Right lobe of liver (tissue), 6 donors: ENCODE measurements at places on chromosomes 2 and 18. TPM values are rescaled to one million over a fixed set of nuclear protein-coding genes. Genes with fewer than 3 reads are reported as not detected.

- H3K27ac ChIP-seq = no peak overlapping the region
- H3K4me1 ChIP-seq = no peaks in the 10 kb centered on the region
- H3K4me3 ChIP-seq = no peak overlapping the region
These were observed 22.3 kb downstream of the KIAA1328 start for GRCh38 chr18:36851202-36851590.

The POTEI gene
- not detected for total RNA-seq

GRCh38 chr2:109162999-109163398, 34.0 kb downstream of the SH3RF3 start:
- H3K36me3 ChIP-seq = no peaks in the 10 kb centered on the region
- no peak overlapping the region for H3K27ac ChIP-seq
- H3K4me1 ChIP-seq = no peaks in the 10 kb centered on the region
- H3K27me3 ChIP-seq = no peaks in the 10 kb centered on the region
- DNase-seq = no peak
- H3K4me3 ChIP-seq = no peak overlapping the region

DNA sequence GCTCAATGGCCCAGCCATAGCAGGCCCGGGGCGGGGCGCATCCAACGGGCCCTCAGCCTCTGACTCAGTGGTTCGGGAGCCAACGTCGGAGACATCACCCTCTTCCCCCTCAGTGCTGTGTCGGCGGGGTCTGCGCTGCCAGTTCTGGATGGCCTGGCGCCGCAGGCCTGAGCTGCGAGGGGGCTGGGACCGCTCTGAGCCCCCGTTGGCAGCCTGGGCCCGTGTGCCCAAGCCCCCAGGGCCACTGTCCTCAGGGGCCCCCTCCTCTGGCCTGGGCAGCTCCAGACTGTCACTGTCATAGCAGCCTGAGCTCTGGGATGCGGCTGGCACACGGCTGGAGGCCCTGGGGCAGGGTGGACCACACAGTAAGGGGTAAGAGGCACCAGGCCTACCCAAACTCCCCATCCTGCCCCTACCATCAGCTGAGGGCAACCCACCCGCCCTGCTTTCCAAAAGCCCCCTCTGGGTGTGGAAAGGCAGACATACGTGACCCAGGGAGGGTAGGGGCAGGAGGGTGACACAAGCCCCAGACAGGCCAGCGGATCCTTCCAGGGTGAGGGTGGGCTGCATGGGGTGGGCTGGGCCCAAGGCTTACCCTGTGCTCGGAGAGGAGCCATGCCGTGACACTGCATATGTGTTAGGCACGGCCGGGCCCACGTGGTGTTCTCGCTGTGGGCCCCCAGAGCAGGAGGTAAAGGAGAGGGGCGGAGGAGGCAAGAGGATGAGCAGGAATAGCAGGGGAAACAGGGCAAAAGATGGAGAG, 18.8 kb downstream of the FBXO41 start:
- H3K27ac ChIP-seq = no peak overlapping the region
- H3K4me3 ChIP-seq = no peak overlapping the region
- no peaks in the 10 kb centered on the region for H3K36me3 ChIP-seq
- H3K27me3 ChIP-seq = peaks cover 6% of the 10 kb centered on the region
- H3K4me1 ChIP-seq = peaks cover 6% of the 10 kb centered on the region

DNA sequence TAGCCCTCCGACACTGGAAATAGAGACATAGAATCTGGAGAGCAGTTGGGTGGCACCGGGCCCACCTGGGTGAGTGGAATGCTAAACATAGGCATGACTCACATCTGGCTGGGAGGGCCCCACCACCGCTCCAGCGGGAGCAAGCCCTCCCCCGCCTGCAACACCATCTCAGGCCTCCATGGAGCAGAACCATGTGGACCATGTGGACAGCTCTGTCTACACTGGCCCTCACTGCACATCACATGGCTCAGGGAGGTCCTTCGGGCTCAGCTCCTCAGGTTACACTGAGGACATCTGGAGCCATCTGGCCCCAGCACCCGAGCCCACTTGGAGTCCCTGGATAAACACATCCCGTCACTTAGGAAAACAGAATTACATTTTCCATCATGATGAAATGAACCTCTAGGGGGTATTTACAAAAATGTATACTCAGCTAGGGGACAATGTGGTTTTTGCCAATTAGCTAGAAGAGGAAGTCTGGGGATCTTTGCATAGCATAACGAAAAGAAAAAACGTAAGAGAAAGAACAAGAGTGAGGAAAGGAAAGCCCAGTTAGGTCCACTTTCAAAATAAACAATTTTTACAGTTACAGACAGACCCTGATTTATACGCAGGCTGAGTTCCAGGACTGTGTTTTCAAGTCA, 30.7 kb upstream of the MLPH start:
- H3K4me3 ChIP-seq = no peak overlapping the region
- no peaks in the 10 kb centered on the region for H3K27me3 ChIP-seq
- no peaks in the 10 kb centered on the region for H3K36me3 ChIP-seq
- H3K4me1 ChIP-seq = no peaks in the 10 kb centered on the region
- H3K27ac ChIP-seq = no peak overlapping the region
- no peak for DNase-seq

DNA sequence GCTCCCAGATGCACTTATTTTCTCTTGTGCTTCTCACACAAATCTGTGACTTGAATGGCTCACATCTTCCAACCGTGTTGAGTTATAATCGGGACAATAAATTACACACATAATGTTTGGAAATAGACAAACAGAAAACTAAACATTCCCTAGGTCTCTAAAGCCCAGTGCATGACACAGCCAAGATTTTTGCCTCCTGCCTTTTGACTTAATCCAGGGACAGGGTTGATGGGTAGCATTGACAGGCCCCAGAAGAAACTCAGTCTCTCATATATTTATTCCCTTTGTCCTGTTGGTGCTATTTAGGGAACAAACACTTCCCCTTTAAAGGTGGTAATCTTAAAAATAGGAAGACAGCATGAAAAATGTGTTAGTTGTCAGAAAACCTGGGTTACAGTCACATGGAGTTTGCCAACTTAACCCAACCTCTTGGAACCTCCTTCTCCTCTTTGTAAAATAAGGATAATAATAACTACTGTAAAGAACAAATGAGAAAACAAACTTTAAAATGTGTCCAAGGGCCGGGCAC, 24.0 kb upstream of the ARPC2 start:
- H3K27me3 ChIP-seq = no peaks in the 10 kb centered on the region
- H3K36me3 ChIP-seq = no peaks in the 10 kb centered on the region
- no peaks in the 10 kb centered on the region for H3K4me1 ChIP-seq
- H3K27ac ChIP-seq = no peak overlapping the region
- H3K4me3 ChIP-seq = no peak overlapping the region
- no peak for DNase-seq

The IL36RN gene
- total RNA-seq = not detected

- H3K27me3 ChIP-seq = no peaks in the 10 kb centered on the region
- H3K4me3 ChIP-seq = no peak overlapping the region
- no peak for DNase-seq
- no peaks in the 10 kb centered on the region for H3K36me3 ChIP-seq
These were observed 22.3 kb downstream of the IL1RN start for GRCh38 chr2:113149553-113150257.

- H3K27ac ChIP-seq = peak within 1 kb of the TSS; percentile 86
- no peaks in the 10 kb centered on the region for H3K27me3 ChIP-seq
- no peak for DNase-seq
These were observed at the start of gene ZNF516 for GRCh38 chr18:76495006-76495370. ZNF516 (minus strand) TSS chr18:76495242; CDS start chr18:76443054, 52,188 bp downstream.

GRCh38 chr2:7800031-7800430, 881.8 kb upstream of the ID2 start:
- DNase-seq = no peak
- no peak overlapping the region for H3K4me3 ChIP-seq
- H3K27ac ChIP-seq = no peak overlapping the region
- no peaks in the 10 kb centered on the region for H3K4me1 ChIP-seq
